ENCODE measurements at places on chromosomes 6 and 20.

GRCh38 chr6:119533603-119534279 is 184.2 kb upstream of the MAN1A1 start:
- no peak for DNase-seq

- no peak for DNase-seq
Measured at GRCh38 chr6:165511807-165512206, 151.2 kb downstream of the PDE10A start.

GRCh38 chr6:170139531-170139930 is 151.3 kb downstream of the DLL1 start:
- DNase-seq, result no peak

DNA sequence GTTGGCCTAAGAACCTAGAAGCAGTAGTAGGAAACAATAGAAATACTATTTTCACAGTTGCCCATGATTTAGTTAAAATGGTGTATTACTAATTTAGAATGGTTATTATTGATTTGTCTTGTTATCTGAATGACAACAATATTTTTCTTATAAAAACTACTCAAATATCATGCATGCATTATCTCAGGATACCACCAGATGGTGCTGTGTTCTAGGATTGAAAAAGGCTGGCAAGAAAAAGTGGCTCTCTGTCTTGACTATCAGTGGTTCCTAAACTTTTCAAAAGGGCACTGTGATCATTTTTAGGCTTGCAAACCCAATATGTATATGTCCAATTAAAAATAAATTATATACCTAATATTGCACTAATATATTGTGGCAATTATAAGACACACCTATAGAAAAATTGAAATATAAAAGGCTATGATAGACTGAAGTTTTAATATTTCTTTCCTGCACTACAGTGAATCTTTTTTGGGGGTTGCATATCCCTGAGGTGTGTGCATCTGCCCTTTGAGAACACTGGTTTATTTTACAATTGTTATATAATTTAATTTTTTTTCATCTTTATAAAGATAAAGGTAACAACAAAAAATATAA is 131.7 kb upstream of the MLIP start:
- no peak for DNase-seq

GRCh38 chr6:165662749-165663376 is at the start of gene PDE10A:
Gene PDE10A (minus strand): TSS chr6:165663241. CDS start chr6:165662811, 430 bp downstream.
- no peak for DNase-seq

GRCh38 chr6:135231469-135231844 is 50.3 kb downstream of the MYB start:
- no peak for DNase-seq

DNA sequence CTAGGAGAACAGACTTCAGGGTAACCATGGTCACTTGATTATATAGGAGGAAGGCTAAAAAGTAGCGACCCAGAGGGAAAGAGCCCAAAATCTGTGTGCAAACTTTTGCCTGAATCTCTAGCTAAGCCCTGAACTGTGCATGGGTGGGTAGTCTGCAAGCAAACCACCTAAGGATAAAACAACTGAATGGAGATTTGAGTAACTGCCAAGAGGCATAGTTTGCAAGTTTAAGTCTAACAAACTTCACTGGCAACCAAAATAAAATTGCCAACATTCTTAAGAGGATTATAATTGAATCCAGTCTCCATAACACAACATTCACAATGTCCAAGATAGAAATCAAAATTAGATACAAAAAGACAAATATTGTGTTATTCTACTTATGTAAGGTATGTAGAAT is 192.0 kb upstream of the PLN start:
- DNase-seq, result no peak

GRCh38 chr6:155417454-155417853 is 38.2 kb downstream of the NOX3 start:
- no peak for DNase-seq

GRCh38 chr20:11891077-11891775 is 26.5 kb upstream of the BTBD3 start:
- no peak for DNase-seq

DNA sequence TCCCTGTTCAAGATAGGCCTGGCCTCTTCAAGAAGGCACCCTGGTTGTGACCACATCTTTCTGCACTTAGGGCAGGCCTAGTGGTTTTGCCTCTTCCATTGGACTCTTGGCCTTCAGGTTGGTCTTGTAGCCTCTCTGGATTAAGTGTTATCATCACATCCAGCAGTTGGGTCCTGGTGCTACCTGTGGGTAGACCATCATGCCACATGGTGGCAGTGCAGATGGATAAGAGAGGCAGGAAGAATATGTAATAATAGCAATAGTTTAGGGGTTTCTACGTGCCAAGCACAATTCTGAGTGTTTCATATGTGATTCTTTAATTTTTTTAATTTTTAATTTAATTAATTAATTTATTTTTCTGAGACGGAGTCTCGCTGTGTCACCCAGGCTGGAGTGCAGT is 28.5 kb upstream of the SNRPB2 start:
- DNase-seq, result no peak

DNA sequence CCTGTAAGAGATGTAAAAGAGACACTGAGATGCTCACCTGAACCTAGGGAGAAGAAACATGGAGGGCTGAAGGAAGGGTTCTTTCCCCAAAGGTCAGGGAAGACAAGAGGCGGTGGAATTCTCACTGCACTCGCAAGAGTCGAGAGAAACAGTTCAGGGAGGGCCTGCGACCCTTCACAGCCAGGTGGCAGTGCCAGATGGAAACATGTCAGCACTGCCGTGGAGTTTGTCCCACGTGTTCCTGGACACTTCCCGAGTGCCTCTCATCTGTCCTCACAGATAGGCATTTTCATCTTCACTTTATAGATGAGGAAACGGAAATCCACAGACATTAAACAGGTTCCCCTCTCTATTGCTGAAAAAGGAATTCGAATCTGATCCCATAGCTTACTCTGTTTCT is 70.4 kb upstream of the SYNJ2 start:
- no peak for DNase-seq

DNA sequence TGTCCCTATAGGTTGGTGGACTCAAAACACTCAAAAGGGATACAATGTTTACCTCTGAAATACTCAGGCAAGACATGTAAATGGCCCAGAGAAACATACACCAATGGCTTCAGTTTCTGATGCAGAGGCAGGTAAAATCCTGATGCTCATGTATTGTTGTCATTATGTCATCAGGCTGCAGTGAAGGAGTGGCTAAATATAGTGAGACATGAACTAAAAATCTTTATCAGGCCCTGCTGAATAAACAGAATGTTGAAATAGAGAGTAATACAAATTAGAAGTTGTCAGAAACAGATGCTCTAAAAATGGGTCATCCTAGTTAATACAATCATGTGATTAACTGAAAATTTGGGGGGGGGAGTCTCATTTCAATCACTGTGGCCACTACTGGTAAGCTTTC is 20.4 kb downstream of the PTPRK start:
- no peak for DNase-seq

DNA sequence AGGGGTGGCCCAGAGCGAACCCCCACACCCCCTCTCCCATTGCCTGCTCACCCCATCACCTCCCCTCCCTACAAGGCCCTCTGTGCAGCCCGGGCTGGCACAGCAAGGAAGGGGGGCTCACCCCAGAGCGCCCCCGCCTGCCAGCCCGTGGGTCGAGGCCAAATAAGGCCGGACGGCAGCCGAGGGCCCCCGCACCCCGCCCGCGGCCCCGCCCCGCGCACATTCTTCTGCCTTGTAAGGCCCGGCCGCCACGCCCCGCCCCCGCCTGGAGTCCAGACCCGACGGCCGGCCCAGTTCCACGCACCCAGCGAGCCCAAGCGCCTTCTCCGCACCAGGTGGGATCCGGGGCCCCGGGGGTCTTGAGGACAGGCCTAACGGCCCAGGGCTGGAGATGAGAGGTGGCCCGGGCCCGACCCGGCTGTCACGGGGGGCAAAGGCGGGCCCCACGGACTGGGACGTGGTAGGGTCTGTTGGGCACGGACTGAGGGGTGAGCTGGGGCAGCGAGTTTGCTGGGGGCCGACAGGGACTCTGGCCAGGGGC is at the start of gene MYL9:
MYL9 (plus strand) TSS at position 293 of the 541 bp plus-strand sequence. CDS start 3,366 bp downstream, outside the sequence.
- no peak for DNase-seq

- no peak for DNase-seq
Measured at GRCh38 chr6:25411316-25411950, 132.3 kb downstream of the CARMIL1 start.

DNA sequence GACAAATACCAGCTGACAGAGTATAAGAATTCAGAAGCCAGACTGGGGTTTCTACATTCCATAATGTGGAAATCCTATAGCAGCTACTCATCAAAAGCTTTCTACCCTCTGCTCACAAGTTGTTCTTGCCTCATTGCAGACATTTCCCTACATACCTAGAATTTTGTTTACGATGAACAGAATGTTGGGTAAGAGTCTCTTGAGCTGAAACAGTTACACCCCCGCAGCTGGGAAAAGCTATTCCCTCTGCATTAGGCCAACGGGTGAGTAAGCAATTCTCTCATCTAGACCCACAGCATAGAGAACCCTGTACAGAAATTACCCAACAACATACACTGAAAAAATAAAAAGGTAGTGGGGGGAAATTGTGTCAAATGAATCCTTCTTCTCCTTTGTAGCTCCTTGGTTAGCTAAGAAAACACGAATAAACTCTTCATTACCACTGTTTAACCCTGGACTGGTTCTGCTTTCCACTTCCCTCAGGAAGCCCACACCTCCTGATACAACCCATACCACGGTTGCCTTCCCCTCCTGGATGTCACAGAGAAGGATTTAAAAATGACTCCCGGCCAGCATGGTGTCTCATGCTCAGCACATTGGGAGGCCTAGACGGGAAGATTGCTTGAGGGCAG is 215.0 kb upstream of the SHLD1 start:
- no peak for DNase-seq

- no peak for DNase-seq
Measured at GRCh38 chr6:10420546-10421157, 5.8 kb upstream of the TFAP2A start.

- no peak for DNase-seq
Measured at GRCh38 chr6:36984581-36985416, 1.2 kb downstream of the MTCH1 start.

DNA sequence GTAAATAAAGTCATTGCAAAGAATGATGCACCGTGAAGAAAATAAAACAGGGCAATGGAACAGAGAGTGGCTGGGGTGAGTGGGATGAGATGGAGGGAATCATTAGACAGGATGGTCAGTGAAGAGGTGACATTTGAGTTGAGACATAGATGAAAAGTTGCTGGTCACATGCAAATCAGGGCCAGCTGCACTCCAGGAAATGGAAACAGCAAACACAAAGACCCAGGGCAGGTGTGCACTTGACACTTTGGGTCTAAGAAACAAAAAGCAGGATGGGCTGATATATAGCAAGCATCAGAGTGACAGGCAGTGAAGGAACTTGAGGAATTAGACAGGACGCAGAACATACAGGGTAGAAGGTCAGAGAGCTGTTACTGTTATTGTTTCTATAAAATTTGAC is 171.5 kb upstream of the RIPOR2 start:
- DNase-seq, result no peak

GRCh38 chr6:52538901-52539354 is 37.9 kb downstream of the TRAM2 start:
- no peak for DNase-seq

DNA sequence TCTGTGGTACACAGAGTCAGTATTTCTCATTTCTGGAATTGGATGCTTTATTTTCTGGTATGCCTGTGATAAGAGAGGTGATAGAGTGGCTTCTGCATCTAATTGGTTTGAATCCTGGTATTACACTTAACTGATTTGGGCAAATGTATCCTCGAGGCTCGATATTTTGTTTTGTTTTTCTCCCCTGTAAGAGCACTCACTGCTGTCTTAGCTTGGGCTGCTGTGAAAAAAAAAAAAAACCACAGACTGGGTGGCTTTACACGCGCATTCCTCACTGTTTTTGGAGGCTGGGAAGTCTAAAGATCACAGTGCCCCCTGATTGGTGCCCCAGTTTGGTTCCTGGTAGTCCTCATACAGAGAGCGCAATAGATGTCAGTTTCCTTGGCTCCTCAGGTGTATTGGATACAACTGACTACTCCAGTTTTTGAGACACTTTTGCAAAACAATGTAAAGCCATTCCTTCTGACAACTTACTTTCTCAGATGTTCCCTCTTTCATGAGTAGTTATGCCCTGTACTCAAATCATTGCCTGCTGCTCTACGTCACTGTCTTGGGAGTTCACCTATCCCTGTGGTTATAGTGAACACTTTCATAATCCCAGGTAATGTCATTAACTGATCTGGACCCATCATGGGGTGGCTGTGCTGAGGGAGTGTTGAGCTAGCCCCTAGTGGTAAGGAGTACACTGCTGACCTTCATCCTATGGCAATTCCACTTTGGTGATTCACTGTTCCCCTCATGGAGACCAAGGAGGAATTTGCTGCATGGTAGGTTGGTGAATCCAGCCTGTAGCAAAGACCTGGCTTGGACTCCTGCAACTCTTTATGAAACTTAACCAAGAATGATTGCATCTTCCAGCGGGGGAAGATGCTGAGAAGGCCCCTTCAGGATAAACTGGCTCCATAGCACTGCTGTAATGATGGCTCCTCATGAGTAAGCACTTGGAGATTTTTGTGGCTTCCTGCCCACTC is 3.5 kb upstream of the ACAT2 start:
- no peak for DNase-seq

DNA sequence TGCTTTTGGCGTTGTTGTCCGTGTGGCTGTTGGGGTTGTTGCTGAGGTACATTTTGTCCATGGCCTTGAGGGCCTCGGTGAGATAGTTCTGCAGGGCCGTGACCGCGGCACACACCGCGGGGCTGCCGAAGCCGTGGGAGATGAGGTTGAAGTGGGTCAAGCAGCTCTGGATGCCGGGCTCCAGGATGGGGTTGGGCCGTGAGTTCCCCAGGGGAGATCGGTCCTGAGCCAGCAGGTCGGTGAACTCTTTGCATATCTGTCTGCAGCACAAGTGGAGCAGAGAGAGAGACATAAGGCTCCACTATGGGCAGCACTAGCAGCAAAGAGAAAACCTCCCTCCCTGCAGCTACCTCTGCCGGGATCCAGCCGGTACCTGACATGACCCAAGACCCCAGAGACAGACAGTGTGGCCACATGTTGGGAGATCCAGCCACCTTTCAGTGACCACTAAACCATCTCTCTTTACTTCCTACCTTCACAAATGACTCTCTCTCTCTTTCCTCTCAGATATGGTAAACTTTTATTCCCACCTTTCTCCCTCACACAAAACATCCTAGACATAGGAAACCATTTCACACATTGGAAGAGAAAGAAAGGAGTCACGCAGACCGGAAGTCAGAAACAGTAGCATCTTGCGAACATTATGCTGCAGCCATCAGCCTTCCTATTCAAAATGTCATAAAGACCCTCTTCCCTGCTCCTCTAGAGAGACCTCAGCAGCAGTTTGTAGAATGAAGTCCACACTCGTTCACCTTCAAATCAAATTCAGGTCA is 16.2 kb downstream of the TFAP2A start:
- DNase-seq, result no peak

GRCh38 chr6:122692175-122692598 is 82.0 kb downstream of the PKIB start:
- no peak for DNase-seq

DNA sequence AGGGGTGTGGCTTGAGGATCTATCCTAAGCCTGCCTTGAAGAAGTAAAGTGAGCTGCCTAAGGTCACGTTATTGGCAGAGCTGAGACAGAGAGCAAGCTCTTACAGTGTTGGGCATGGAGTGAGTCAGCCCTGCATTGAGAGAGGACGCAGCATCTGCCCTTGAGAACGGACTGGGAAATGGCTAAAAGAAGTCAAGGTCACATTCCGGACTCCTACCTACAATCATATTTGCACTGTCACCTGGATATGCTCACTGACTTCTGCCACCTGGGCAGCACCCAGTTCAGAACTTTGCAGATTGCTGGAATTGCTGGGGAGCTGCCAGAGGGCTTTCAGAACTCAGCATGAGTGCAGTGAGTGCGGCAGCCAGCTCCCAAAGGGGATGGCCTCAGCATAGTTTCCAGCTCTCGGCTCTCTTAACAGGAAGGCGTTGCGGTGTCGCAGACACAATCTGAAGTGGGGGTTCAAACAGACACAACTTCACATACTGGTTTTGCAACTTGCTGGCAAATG is 199.3 kb upstream of the SGK1 start:
- DNase-seq, result no peak

All from cortex of kidney (tissue), 1 donor.